ENCODE measurements at places on chromosomes 12 and 14.

GRCh38 chr12:131710464-131711457, at the start of gene SFSWAP:
Gene SFSWAP, plus strand, starts transcription at chr12:131711090. Its CDS starts 140 bp downstream, at chr12:131711230.
- peak; percentile 53 for DNase-seq

GRCh38 chr14:35365130-35366055, 39.2 kb downstream of the NFKBIA start:
- DNase-seq: peak; percentile 36

DNA sequence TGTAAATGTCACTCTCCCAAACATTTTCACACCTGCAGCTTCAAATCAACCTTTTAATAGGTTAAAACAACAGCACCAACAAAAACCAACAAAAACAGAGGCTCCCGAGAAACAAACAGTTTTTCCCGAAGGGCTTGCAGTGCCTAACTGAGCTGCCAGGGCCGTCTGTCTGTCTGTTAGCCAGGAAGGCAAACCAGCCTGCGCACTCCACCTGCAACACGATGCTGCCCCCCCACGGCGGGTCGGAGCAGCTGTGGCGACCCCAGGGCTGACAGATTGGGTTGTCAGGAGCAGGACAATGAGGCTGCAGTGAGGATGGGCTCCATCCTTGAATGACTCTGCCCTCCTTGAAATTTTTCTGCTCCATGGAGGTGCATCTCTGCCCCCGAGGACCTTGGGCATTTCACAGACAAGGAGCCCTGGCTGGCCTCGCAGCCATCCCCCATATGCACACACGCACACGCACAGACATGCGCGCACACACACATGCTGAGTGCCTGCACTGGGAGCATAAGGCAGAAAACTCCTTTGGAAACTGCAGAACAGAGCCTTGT, 2.6 kb downstream of the RTL1 start:
- no peak for DNase-seq

DNA sequence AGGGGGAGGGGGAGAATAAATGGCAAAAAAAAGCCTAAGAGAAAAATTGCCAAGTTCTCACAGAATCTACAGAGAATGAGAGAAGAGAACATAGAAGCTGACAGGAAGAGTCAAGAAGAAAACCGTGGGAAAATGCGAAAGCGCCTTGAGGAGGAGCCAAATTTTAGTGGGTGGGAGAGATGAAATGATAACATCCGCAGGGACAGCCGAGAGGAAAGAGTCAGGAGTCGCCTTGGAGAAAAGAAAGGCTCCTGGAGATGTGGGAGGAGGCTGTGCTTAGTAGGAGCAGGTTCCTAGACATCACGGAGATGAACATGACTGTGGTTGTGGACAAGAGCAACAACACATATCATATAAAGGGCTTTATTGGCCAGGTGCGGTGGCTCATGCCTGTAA, 49.4 kb downstream of the PHLDA1 start:
- no peak for DNase-seq

GRCh38 chr14:62117751-62118105, 355.5 kb downstream of the SNAPC1 start:
- DNase-seq: no peak

GRCh38 chr12:8615206-8615605, 2.5 kb upstream of the AICDA start:
- DNase-seq: no peak
